ENCODE measurements at places on chromosomes 5 and 9.

DNA sequence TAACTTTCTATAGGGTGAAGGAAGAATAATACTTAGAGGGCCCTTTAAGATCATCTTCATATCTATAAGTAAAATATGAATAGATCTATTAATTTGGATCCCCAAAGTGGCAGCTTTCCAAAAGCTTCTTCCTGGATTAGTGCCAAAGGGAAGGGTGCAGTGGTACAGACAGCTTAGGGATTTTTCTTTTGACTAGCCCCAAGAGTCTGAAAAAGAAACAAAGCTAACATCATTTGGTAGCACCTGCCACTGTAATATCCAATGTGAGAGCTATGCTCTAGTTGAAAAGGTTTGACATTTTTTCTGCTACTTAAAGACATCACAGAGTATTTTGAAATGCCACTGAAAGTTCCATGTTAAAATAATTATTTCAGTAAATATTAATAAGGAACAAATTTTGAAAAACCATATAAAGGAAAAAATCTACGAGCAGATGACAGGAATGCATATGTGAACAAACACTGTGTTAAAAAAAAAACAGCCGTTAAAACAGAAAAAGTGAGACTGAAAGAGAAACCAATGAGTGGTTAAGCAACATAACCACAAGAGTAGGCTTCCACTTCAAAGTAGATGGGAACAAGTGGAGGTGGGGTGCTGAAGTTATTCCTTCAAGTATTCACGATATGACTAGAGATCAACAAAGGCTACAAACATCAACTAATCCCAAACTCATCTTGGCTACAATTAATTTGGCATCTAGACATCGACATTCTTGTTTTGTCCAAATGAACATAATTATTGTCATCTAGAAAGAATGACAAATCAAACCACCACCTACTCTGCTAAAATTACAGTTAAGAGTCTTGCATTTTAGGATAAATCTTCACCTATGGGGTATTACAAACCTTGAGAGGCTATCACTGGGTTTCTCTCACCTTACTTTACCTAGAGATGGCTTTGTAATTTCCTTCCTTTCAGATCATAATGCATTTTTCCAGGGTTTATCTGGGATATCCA, 137.5 kb downstream of the CPLANE1 start:
- no peak for DNase-seq

- no peak for DNase-seq
Observed at GRCh38 chr9:113741886-113742854, 133.9 kb upstream of the ZNF618 start.

DNA sequence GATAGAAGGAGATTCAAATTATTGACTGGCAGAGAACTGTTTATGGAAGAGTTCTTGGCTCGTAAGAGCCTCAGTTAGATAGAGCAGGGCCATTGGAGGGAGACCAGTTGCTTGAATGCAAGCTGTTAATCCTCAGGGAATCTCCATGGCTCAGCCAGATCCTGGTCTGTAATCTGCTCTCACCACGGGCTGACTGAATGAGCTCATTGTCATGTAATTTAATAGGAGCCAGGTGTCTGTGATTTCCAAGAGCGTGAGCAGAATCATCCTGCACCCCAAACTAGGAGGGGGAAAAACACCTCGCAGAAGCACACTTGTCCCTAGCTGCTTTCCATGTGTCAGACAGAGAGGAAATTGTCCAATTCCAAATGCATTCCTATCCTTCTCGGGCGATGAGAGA, 19.1 kb upstream of the KCNMB1 start:
- no peak for DNase-seq

- DNase-seq = no peak
Observed at GRCh38 chr5:42228279-42228678, 195.0 kb upstream of the GHR start.

GRCh38 chr5:140596321-140596741, 31.7 kb downstream of the SLC35A4 start:
- no peak for DNase-seq

DNA sequence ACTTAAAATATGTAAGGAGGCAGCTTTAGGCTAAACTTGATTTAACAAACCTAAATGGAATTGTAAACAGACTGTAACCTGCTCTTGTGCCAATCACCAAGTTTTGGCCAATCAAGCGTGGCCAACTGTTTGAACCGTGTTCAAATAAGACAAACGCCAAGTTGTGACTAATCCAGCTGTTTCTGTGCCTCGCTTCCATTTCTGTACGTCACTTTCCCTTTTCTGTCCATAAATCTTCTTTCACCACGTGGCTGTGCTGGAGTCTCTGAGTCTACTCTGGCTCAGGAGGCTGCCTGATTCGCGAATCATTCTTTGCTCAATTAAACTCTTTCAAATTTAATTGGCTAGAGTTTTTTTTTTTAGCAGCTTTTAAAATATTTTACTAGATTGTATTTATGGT, 71.3 kb downstream of the LIX1 start:
- DNase-seq = no peak

DNA sequence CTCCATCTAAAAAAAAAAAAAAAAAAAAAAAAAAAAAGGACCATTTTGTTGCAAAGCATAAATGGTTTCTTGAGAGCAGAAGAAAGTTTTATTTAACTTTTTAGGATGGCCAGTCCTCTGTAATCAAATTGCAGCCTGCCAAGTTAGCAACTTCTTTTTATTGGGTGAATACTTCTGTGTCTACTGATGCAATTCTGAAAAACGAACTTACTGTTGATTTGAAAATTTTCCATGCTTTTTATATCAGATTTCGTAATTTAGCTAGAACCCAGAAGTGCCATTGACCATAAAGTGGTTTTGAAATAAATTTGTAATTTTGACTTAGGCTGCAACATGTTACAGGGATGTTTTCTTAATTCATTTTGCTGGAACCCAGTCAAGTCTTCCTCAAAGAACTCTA, 269.1 kb upstream of the ACTBL2 start:
- DNase-seq = no peak

- no peak for DNase-seq
Observed at GRCh38 chr9:123640792-123641222, 284.8 kb downstream of the CRB2 start.

- no peak for DNase-seq
Observed at GRCh38 chr5:159510282-159510681, 180.0 kb upstream of the IL12B start.

DNA sequence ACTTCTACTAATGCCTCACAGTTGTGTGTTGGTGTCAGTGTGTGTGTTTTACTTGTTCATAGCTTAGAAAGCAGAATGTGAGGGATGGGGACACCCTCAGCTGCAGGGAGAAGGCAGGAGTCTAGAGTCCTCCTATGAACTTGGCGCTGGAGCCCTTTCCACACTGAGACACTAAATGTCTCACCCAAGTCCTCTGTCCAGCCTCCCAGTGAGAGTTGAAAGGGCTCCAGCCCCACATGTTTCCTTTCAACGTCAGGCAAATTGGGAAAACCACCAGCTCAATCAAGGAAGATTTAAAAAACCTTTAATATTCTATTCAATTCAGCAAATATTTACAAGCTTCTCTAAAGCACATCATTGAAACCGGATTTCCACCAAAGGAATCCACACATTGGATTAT, 167.6 kb upstream of the MSX2 start:
- no peak for DNase-seq

DNA sequence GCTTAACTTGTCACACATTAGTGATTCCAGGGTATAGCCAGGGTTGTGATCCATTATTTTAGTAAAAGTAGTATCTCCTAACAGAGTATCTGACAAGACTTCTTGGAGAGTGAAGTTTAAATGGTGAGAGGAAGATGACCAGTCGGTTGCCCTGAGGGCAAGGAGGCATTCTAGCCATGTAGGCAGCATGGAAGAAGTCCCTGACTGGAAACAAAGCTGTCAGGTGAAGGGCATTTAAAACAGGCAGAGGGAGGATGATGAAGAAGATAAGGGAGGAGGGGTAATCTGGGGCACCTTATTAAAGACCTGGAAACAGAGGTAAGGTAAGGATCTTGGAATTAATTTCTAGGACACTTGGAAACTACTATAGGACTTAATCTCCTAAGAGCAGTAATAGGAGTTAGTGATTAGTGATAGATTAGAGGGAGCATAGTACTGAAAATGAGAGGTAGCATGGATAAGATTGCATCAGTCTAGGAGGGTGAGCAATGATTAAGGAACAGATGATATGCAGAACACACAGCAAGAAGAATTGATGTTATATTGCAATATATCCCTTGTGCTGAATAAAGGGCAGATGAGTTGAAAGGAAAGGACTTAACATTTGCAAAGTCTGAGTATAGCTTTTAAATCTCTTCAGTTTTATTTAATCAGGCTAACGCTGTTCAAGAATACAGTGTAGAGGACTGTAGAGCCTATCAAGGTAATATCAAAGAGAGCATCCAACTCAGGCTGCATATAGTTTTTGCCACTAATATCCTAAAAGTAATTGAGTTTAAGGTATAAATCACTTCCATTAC, 9.6 kb downstream of the KIF2A start:
- DNase-seq = no peak

- no peak for DNase-seq
Observed at GRCh38 chr9:8419596-8420275, 620.2 kb upstream of the DMAC1 start.

DNA sequence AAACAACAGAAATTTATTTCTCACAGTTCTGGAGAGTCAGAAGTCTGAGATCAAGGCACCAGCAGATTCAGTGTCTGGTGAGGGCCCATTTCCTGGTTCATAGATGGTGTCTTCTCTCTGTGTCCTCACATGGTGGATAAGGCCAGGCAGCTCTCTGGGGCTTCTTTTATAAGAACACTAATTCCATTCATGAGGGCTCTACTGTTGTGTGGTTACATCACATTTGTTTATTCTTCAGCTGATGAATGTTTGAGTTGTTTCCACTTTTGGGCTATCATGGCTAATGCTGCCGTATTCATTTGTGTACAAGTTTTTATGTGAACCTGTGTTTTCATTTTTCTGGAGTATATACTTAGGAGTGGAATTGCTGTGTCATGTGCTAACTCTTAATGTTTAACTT, 35.2 kb downstream of the DDX4 start:
- DNase-seq = no peak

DNA sequence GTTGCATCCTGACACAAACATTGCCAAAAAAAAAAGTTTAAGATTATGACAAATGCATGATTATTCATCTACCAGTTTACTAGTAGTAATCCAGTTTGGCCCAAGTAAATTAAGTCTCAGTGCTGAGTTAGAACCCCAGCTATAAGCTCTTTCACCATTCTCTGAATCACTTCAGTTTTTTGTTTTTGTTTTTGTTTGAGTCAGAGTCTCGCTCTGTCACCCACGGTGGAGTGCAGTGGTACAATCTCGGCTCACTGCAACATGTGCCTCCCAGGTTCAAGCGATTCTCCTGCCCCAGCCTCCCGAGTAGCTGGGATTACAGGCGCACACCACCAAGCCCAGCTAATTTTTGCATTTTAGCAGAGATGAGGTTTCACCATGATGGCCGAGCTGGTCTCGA, 1.5 kb upstream of the PCYOX1L start:
- no peak for DNase-seq

GRCh38 chr5:173429489-173430150, 101.4 kb upstream of the STC2 start:
- DNase-seq = no peak

GRCh38 chr5:9454012-9454481, 91.8 kb downstream of the SEMA5A start:
- no peak for DNase-seq

DNA sequence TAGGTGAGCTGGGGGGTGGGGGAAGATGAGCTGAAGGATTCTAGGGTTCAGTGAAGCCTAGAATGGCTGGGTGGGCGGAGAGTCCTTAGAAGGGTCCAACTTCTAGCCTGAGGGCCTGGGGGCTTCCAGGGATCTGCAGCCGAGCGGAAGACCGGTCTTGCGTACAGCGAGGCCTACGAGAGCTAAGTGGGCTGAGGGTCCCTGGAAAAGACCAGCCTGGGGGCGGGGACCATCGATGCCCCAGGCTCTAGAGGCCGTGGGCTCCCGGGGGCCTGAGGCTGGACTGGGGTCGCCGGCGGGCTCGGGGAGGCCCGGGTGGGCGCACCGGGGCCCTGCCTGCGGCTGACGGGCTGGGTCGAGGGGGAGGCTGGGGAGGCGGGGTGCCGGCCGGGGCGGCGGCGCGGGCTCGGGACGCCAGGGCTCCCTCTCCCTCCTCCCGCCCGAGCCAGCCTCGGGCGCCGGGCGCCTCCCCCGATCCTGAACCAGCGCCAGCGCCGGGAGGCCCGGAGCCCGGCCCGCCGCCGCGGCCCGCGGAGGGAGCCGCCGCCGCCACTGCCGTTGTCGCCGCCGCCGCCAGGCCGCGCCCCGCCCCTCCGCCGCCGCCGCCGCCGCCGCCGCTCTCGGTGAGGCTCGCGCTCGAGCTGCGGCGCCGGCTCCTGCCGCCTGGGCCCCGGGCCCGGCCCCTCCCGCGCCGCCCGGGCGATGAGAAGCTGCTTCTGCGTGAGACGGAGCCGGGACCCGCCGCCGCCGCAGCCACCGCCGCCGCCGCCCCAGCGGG, at the start of gene MVB12B:
TSS of gene MVB12B (plus strand) at position 602 of the 778 bp plus-strand sequence. CDS start at position 703, 101 bp downstream.
- no peak for DNase-seq

DNA sequence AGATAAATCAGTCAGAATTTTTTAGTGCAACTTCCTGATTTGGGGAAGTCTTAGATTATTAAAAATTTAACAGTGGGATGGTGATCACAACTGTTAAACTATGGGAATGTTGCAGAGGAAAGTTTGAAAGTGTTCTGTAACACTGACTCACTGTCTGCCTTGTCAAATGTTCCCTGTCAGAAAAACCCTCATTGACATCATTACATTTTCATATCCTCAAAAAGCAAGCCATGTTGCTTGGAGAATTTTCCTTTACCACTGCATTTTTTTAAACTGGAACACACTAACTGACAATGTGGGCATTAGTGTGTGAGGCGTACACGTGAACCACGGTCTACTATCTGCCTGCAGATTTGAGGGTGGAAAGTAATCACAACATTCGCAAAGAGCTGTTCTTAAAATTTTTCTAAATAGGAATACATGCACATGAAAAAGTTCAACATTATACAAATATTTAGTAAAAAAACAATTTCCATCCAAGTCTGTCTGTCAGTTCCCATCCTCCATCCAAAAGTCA, 28.6 kb upstream of the IL7R start:
- no peak for DNase-seq

DNA sequence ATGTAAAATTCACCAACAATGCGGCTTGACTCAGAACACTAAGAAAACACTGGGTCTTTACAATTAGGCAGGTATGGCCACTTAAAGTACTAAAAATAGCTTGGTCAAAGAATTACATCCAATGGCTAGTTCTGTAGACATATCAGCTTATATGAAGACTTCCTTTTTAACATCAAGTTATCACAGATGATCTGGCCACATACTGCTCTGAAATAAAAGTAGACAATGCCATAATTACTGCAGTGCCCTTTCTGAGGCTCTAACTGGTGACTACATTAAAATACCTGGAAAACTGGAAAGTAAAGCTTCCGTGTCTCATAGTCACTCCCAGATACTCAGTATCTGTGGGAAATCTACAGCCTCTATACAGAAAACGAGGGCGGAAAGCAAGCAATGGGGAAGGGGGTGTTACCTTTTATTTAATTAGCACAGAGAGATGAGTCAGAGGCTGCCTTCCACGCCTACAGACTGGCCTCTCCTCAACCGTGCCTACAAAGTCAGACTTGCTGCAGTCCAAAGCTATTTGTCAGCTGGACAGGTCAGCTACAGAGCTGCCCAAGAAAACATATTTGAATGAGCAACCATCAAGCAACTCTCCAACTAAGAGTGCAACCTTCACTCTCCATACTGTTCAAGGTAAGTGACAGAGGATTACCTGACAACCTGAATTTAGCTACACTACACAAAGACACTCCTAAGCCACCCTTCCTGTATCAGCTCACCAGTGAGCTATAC, 8.7 kb downstream of the SERINC5 start:
- peak; percentile 89 for DNase-seq
